H1 (cell line): ENCODE measurements at places on chromosomes 12 and 14. TPM values are rescaled to one million over a fixed set of nuclear protein-coding genes. Genes with fewer than 3 reads are reported as not detected.

Gene LMNTD1
- not detected in 2 replicates for total RNA-seq

Gene CLEC6A
- total RNA-seq, result not detected in 2 replicates

Gene PRH2
- not detected in 2 replicates for total RNA-seq

Gene ADCY6
- 11.7 and 15.6 TPM in 2 replicates for total RNA-seq

DNA sequence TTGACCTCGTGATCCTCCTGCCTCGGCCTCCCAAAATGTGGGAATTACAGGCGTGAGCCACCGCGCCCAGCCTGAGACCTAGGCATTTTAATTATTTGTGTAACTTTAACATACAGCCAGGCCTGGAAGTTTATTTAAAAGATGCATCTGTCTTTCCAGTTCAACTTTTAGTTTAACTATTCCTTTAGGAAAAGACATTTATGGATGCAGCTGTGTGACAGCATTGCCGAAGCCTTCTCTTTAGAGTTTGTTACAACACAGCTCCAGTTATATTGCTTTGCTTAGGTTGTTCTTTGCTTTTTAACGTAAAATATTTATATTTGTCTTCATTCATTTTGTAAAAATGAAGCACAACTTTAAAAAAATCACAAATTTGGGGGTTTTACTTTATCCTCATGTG, 67.0 kb downstream of the DIP2B start:
- H3K27ac ChIP-seq, result no peak overlapping the region
- H3K4me3 ChIP-seq, result no peak overlapping the region

- H3K27me3 ChIP-seq, result no peaks in the 10 kb centered on the region
- H3K36me3 ChIP-seq, result no peaks in the 10 kb centered on the region
- H3K4me3 ChIP-seq, result no peak overlapping the region
- peaks cover 4% of the 10 kb centered on the region; the same call in 1 of the 2 replicates for H3K4me1 ChIP-seq
Observed at GRCh38 chr14:100212476-100213333, 26.2 kb upstream of the YY1 start.

- H3K4me1 ChIP-seq, result no peaks in the 10 kb centered on the region
- no peaks in the 10 kb centered on the region for H3K27me3 ChIP-seq
- no peak overlapping the region for H3K27ac ChIP-seq
- no peak for DNase-seq
- H3K4me3 ChIP-seq, result no peak overlapping the region
Observed at GRCh38 chr12:7142056-7142644, 12.0 kb downstream of the CLSTN3 start.

GRCh38 chr14:61454545-61454944, 133.2 kb downstream of the PRKCH start:
- no peak overlapping the region for H3K27ac ChIP-seq
- no peaks in the 10 kb centered on the region for H3K27me3 ChIP-seq
- DNase-seq, result no peak
- H3K36me3 ChIP-seq, result no peaks in the 10 kb centered on the region
